GM12878 (cell line): ENCODE measurements at places on chromosomes 7 and 10. TPM values are rescaled to one million over a fixed set of nuclear protein-coding genes. Genes with fewer than 3 reads are reported as not detected.
A peak's percentile ranks its signal among the peaks of the same experiment; 100 is the strongest.

SP8 gene
- not detected in 2 replicates for total RNA-seq

OR6V1 gene
- not detected in 2 replicates for total RNA-seq

DNA sequence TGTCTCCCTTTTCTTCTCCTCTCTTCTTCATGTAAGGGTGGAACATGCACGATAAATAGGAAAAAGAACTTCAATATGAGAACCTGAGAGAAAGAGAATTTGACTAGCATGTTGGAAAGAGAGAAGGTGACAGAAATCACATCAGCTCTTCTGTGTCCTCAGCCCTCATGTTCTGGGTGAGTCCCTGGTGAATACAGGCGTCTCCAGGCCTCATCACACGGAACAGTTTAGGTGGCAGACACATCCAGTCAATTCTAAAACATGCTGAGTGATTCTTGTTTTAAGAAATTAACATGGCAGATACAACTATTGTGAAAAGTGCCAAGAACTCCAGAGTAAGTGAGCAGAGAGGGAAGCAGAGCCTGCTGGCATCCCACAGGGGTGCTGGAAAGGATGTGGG, 96.1 kb downstream of the FAM107B start:
- DNase-seq: no peak

DNA sequence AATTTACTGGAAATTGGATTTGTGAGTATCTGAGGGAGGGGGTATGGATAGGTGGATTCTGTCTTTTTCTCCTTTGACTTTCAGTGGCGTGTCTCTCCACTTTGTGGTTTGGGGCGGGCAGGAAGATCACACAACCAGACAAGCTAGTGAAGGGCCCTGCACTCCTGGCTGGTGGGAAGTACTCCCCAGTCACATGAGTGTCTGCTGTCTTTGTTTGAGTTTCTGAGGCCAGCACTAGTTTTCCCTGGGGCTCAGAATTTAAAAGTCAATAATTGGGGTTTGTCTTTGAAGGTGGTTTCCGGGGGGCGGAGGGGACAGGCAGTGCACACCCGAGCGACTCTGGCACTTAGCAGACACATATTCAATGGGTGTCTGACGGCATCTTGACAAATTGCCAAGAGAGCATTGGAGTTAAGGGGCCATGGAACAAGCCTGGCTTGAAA, 120.1 kb downstream of the WDFY4 start:
- peak; percentile 67 for DNase-seq

DNA sequence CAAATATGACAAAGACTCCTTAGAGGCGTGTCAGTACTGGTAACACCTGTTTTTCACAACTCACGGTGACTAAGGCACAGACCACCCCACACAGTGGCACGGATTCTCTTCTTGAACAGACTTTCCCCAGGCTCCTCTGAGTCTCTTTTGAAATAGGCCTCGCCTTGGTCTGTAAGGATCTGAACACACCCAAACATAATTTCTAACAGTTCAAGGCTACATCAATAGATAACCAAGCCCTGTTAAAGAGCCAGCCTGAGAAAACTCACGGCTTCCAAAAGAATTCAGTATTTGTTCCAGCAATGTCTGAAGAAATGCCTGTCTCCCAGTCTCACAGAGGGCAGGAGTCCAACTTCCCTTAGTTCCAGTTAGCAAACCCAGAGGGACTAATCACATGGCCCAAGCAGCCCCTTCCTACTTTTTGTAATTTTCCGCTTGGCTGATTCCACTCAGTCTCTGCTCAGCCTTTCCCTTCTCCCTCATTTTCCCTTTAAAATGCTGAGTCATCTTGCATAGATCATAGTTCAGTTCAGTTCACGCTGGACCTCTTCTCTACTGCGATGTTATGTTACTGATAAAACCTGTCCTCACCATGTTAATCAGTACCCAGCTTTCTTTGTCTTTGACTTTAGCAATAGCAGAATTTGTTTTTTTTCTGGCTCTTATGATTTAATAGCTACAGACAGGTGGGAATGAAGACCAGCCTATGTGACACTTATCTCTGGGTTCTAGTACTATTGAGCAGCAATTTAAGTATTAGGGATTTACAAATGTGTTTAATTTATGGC, 22.6 kb upstream of the AKR1C3 start:
- no peak for DNase-seq

DNA sequence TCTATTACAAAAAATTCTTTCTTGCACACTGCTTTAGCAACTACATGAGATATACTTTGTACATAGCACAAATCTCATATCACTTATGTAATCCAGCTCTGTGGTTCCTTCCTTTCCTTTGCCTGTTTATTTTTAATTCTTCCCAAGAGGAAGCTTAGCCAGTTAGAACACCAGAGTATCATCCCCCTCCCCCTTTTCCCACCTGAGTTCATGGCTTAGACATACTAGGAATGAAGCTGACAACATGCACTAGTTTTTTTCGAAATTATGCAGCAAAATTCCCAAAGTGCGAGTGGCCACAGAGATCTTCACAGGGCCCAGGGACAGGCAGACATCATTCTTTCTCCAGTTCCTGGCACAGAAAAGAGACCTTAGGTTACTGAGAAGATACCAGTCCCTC, 17.8 kb downstream of the CAV1 start:
- no peak for DNase-seq

GRCh38 chr10:17655567-17656146, 11.7 kb downstream of the STAM start:
- peak; percentile 64 for DNase-seq

GRCh38 chr7:128703609-128704241, 31.6 kb downstream of the GARIN1A start:
- DNase-seq: no peak

OR2A5 gene
- total RNA-seq: not detected in 2 replicates

NPSR1 gene
- not detected in 2 replicates for total RNA-seq

GRCh38 chr10:124307591-124307990, 111.1 kb downstream of the OAT start:
- no peak for DNase-seq

DNA sequence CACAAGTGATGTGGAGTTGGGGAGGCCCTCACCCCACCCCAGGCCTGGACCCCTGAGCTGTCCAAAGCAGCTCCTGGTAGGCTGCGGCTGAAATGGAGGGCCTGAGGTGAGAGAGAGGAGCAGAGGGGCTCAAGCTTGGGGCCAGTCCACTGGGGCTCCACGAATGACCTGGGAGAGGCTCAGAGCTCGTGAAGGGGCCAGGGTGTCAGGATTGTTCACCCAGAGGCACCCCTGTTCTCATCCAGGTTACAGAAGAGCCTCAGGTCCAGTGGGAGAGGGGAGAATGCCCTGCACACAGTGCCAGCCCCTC, 102.2 kb upstream of the RET start:
- no peak for DNase-seq

PALD1 gene
- total RNA-seq: 20.7 and 20.9 TPM in 2 replicates
